Suprapubic skin (tissue), 4 donors: ENCODE measurements at places on chromosomes 5 and 9.
A peak's percentile ranks its signal among the peaks of the same experiment; 100 is the strongest.

- H3K4me1 ChIP-seq: no peaks in the 10 kb centered on the region
- no peak for DNase-seq
- H3K27ac ChIP-seq: no peak overlapping the region
- H3K36me3 ChIP-seq: no peaks in the 10 kb centered on the region
Measured at GRCh38 chr9:104586496-104587180, 12.6 kb downstream of the OR13C5 start.

- no peak overlapping the region for H3K27ac ChIP-seq
- no peak for DNase-seq
- no peak overlapping the region for H3K4me3 ChIP-seq
- no peaks in the 10 kb centered on the region for H3K27me3 ChIP-seq
Measured at GRCh38 chr5:54870271-54870670, 115.1 kb downstream of the ESM1 start.

DNA sequence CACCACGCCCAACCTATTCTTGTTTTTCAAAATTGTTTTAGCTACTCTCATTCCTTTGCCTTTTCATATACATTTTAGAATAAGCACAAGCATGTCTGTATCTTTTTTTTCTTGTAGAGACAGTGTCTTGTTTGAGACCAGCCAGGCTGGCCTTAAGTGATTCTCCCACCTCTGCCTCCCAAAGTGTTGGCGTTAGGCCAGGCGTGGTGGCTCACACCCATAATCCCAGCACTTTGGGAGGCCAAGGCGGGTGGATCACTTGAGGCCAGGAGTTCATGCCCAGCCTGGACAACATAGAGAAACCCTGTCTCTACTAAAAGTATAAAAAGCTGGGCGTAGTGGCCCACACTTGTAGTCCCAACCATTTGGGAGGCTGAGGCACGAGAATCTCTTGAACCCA, 13.1 kb downstream of the RNF44 start:
- H3K4me1 ChIP-seq: peaks cover 10% of the 10 kb centered on the region
- no peak overlapping the region for H3K4me3 ChIP-seq
- H3K36me3 ChIP-seq: peaks cover 22% of the 10 kb centered on the region
- no peaks in the 10 kb centered on the region for H3K27me3 ChIP-seq

DNA sequence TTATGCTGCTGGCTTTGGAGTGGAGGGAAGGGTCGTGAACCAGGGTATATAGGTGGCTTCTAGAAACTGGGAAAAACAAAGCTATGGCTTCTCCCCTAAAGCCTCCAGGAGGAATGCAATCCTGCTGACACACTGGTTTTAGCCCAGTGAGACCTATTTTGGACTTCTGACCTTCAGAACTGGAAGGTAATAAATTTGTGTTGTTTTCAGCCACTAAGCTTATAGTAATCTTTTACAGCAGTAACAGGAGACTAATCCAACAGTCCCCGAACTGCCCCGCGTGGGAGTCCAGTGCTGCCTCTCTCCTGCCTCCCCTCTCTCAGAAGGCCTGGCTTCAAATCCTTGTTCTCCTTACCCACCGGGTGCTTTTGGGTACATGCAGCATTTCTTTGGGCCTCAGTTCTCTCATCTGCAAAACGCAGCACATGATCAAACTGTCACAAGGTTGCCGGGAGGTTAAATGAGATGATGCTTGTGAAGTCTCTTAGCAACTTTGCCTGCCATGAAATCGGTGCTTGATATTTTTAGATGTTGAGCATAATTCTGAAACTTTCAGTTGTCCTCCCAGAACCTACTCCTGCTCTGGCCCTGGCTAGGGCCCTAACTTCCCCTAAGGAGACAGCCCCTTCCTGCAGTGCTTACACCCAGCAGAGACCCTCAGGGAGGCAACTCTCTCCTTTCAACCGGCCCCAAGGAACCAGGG, 127.3 kb upstream of the BOD1 start:
- no peaks in the 10 kb centered on the region for H3K27me3 ChIP-seq
- H3K27ac ChIP-seq: no peak overlapping the region
- H3K4me1 ChIP-seq: no peaks in the 10 kb centered on the region

- no peak overlapping the region for H3K27ac ChIP-seq
- no peaks in the 10 kb centered on the region for H3K27me3 ChIP-seq
- no peak overlapping the region for H3K4me3 ChIP-seq
- H3K4me1 ChIP-seq: no peaks in the 10 kb centered on the region
- H3K36me3 ChIP-seq: no peaks in the 10 kb centered on the region
Measured at GRCh38 chr5:116681334-116682013, 106.9 kb upstream of the SEMA6A start.

DNA sequence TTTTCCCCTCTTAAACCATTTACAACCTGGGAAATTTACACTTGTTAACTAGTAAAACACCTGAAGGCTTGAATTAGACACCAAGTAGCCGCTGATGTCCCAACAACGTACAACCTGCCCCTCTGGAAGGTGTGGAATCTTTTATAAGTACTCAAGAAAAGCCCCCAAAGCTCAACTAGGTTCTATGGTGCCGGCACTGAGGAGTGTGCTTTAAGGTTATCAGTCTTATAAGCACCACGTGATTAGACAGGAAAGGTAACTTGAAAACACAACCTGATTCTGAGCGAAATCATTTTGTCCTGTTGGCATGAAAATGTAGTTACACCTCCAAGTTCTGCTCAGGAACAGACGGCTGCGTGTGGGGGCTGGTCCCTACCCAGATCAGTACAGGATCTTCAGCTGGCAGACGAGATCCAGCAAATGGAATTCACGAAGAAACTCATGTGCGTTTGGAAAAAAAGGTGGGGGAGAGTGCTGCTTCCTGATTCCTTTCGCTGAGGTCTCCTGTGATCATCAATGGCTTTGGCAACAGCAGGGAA, 195.5 kb downstream of the MEF2C start:
- H3K27ac ChIP-seq: no peak overlapping the region
- no peak for DNase-seq
- H3K4me3 ChIP-seq: no peak overlapping the region
- H3K27me3 ChIP-seq: peaks cover 100% of the 10 kb centered on the region
- no peaks in the 10 kb centered on the region for H3K36me3 ChIP-seq

DNA sequence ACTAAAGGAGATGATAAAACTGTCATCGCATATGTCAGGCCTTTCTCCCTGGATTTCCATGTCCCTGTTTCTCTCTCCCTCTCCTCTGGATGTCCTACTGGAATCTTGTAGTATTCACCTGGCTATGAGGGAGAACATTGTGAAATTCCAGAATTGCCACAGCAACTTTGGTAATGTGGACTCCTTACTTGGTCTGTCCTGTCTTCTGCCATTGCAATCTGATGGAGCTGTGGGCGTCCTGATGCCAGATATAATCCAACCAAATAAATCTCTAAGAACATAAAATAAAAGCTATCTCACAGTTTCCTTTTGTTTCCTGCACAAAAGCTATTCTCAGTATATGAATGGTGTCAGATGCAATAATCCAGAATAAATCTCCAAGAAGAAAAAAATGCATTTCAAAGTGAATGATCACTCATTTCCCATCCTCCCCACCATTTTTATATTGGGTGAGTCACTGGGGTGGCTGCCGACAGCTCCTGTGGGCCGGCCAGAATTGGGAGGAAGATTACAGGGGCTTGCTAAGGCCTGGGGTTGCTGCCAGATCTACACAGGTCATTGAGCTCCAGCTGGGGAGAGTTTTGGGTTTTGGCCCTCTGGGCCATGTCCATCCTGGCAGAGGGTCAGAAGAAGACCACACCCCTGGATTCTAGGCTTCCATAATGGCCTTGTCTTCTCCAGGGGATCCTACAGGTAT, 160.7 kb upstream of the PITX1 start:
- H3K27ac ChIP-seq: no peak overlapping the region
- no peak for DNase-seq
- peaks cover 8% of the 10 kb centered on the region for H3K4me1 ChIP-seq

DNA sequence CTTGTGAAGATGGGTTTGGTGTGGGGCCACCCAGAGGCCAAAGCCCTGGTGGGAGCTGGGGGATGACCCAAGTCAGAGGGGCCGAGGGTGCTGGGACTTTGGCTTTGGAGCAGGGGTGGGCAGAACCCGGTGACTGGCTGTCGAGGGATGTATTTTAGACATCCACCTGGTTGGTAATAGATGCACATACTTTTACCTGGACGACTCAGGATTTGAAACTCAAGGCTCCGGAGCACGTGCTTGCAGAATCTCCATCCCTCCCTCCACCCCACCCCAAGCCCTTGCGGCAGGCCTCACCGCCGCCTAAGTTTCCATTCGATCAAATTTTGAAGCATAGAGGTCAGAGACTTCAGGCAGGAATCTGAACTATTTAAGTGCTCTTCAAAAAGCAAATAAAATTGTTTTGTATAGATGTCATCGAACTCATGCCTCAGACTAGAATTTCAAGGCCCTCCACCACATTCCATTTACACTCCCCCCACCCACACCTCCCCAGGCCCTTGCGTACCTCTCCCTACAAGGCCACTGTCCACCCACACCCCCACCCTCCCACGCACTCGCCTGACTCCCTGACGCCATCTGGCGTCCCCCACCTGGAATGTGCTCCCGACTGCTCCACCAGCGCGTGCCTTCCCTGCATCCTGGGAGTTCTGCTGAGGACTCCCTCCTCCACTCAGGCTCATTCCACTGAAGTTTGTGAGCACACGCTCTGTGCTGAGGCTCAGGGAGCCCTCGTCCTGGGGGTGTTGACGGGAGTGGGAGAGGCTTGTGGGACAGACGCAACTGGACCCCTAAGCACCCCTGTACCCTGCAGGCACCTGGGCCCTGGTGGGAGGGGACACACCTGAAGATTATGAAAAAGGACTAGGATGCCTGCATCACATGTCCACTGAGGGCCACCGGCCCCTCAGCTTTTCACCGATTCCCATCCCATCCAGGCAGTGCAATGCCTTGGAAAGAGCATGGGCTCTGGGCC, 56.4 kb upstream of the RPL26L1 start:
- no peaks in the 10 kb centered on the region for H3K27me3 ChIP-seq
- no peak overlapping the region for H3K4me3 ChIP-seq
- H3K36me3 ChIP-seq: no peaks in the 10 kb centered on the region
- H3K27ac ChIP-seq: peak overlapping the region; percentile 94
- no peak for DNase-seq

- no peak overlapping the region for H3K4me3 ChIP-seq
- no peaks in the 10 kb centered on the region for H3K4me1 ChIP-seq
- H3K36me3 ChIP-seq: no peaks in the 10 kb centered on the region
- no peak overlapping the region for H3K27ac ChIP-seq
- no peaks in the 10 kb centered on the region for H3K27me3 ChIP-seq
Measured at GRCh38 chr5:36389245-36389644, 87.5 kb upstream of the RANBP3L start.

GRCh38 chr5:96335873-96336272, 97.2 kb downstream of the PCSK1 start:
- no peak for DNase-seq
- H3K27me3 ChIP-seq: no peaks in the 10 kb centered on the region
- no peaks in the 10 kb centered on the region for H3K36me3 ChIP-seq
- H3K4me1 ChIP-seq: peaks cover 45% of the 10 kb centered on the region

- H3K27ac ChIP-seq: no peak overlapping the region
- H3K4me1 ChIP-seq: peaks cover 7% of the 10 kb centered on the region
- no peak for DNase-seq
- H3K36me3 ChIP-seq: no peaks in the 10 kb centered on the region
- H3K27me3 ChIP-seq: no peaks in the 10 kb centered on the region
Measured at GRCh38 chr5:125836256-125836655, 587.0 kb upstream of the GRAMD2B start.

GRCh38 chr5:69238760-69239251, 4.1 kb downstream of the CDK7 start:
- H3K4me1 ChIP-seq: peaks cover 42% of the 10 kb centered on the region
- H3K27ac ChIP-seq: peak overlapping the region; percentile 10
- no peak overlapping the region for H3K4me3 ChIP-seq
- H3K27me3 ChIP-seq: no peaks in the 10 kb centered on the region

GRCh38 chr5:135135530-135136226, 101.7 kb upstream of the PITX1 start:
- peak; percentile 80 for DNase-seq
- H3K27me3 ChIP-seq: no peaks in the 10 kb centered on the region
- no peaks in the 10 kb centered on the region for H3K36me3 ChIP-seq
- no peak overlapping the region for H3K4me3 ChIP-seq
- no peak overlapping the region for H3K27ac ChIP-seq
- H3K4me1 ChIP-seq: peaks cover 31% of the 10 kb centered on the region

DNA sequence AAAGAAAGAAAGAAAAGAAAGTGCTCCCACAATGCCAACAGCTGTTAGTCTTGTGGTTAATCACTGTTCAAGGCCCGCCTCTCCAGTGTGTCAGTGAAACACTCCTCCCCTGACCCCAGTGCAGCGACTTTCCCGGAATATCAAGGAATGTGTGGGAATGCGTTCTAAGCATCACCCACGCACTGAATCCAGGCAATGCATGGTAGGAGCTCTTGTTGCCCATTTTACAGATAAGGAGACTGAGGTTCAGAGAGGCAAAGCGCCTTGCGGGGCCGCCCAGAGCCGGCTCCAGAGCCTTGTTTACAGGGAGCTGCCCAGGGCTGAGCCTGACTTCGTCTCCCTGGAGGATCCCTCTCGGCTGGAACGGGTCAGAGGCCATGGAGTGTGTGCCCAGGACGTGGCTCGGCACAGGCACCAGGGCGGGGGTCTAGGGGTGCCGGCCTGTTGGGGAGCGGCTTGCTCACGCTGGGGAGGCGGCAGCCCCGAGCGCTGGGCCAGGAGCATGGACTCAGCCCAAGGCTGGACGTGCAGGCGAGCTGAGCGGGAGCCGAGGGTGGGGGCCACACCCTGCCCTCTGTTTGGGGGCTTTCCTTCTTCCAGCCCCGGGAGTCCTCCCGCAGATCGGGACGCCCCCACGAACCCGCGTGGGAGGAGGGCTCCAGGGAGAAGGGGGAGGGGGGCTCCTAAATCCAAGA, 823 bp downstream of the ST6GALNAC6 start:
- H3K36me3 ChIP-seq: peaks cover 29% of the 10 kb centered on the region
- no peaks in the 10 kb centered on the region for H3K27me3 ChIP-seq

DNA sequence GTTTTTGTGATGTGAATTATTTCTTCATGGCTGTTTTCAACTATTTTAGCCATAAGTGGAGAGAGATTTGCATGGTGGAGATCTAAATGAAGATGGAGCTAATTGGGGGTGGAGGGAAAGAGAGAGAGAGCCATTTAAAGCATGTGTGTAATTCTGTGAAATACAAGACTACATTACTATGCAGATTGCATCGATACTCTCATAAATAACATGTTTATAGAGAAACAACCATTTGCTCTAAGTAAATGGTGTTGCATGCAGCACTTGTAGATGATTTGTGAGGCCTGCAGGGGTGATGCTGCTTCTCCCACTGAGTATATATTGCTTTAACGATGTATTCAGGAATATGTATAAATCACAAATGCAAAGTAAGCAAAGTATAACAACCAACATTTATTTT, 270.2 kb upstream of the RIOK2 start:
- H3K4me3 ChIP-seq: no peak overlapping the region
- H3K4me1 ChIP-seq: no peaks in the 10 kb centered on the region
- H3K36me3 ChIP-seq: no peaks in the 10 kb centered on the region
- H3K27ac ChIP-seq: no peak overlapping the region

GRCh38 chr9:120440791-120441190, 139.2 kb downstream of the CDK5RAP2 start:
- H3K4me3 ChIP-seq: no peak overlapping the region
- no peak overlapping the region for H3K27ac ChIP-seq
- H3K4me1 ChIP-seq: peaks cover 4% of the 10 kb centered on the region
- H3K36me3 ChIP-seq: peaks cover 67% of the 10 kb centered on the region
- H3K27me3 ChIP-seq: no peaks in the 10 kb centered on the region
